ENCODE measurements at places on chromosomes 6 and 20.

DNA sequence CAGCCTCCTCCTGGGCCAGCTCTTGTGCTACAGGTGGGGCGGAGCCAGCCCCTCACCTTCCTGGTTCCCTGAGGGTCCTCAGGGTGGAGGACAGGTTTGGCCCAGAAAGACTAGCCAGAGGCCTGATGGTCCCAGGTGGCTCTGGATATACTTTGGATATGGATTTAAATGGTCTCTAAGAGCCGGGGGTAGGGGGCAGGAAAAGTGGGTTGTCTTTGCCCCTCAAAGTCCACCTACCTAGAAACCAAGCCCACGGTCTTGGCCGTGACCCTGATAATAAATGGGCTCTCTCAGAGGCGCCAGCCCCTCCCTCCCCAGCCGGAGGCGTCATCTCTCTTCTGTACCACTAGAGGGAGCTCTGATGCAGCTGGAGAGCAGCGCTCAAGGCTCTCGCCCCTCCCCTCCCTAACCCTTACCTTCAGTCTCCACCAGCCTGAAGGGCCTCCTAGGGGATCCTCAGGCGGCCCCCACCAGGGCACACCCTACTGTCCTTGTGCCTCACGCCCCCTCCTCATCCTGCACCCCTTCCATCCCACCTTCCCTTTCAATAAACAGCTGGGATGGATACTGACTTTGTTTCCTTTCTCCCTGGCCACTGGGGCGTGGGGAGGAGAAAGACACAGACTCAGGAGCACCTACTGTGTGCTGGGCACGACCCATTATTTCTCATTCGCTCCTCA lies 7.5 kb downstream of the NRSN2 start:
- DNase-seq = peak; percentile 69

- DNase-seq = no peak
Observed at GRCh38 chr20:41540459-41540858, 77.7 kb downstream of the CHD6 start.

GRCh38 chr6:3222506-3223038 lies 4.9 kb downstream of the TUBB2B start:
- no peak for DNase-seq

DNA sequence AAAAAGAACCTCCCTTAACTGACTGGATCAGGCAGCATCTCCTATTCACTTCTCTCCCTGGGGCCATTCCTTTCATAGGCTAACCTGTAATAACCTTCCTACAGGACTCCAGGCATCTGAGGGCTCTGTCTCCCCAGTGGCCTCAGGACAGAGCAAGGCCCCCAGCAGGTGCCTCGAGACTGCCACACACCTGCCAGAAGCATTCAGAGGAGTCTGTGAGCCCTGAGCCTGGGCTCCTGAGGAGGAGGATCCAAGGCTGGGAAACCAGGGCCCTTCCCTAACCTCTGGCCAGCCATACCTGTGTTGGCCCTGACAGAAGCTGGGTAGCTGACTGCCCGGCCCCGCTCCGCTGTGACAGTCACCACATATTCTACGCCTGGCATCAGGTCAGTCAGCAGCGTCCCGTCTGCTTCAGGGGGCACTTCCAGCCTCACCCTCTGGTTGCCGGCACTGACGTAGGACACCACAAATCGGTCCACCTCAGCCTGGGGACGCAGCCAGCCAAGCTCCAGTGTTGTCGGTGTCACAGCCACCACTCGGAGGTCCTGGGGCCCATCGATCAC lies 20.6 kb downstream of the TNXB start:
- no peak for DNase-seq

GRCh38 chr6:83221889-83222479 lies 28.8 kb downstream of the RWDD2A start:
- no peak for DNase-seq

- no peak for DNase-seq
Observed at GRCh38 chr6:43579171-43579570, 3.2 kb downstream of the POLH start.

GRCh38 chr6:155077784-155078183 lies 82.7 kb downstream of the TIAM2 start:
- no peak for DNase-seq

DNA sequence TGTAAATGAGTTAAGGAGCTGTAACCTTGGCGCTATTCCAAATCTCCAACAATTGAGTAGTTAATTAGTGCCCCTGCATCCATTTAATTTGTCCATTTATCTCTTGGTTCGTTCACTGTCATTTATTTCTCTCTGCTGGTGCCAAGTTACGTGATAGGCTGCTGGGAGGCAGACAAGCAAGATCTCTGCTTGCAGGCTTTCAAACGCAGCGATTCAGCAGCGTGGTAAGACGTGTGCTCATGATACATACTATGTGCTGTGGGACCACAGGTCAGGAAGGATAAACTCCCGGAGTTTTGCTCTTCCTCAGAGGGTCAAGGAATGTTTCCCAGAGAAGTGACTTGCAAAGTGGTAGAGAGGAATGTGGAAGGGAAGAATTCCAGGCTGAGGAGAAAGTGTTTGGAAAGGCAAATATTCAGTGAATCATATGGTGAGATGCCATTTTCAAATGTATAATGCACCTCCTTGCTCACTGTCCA lies 46.4 kb downstream of the UTRN start:
- DNase-seq = no peak

GRCh38 chr6:47587493-47587892 lies 109.9 kb downstream of the CD2AP start:
- no peak for DNase-seq

- no peak for DNase-seq
Observed at GRCh38 chr6:48766349-48766748, 655.4 kb upstream of the PTCHD4 start.

GRCh38 chr6:34223381-34223955 lies 13.2 kb upstream of the HMGA1 start:
- no peak for DNase-seq

DNA sequence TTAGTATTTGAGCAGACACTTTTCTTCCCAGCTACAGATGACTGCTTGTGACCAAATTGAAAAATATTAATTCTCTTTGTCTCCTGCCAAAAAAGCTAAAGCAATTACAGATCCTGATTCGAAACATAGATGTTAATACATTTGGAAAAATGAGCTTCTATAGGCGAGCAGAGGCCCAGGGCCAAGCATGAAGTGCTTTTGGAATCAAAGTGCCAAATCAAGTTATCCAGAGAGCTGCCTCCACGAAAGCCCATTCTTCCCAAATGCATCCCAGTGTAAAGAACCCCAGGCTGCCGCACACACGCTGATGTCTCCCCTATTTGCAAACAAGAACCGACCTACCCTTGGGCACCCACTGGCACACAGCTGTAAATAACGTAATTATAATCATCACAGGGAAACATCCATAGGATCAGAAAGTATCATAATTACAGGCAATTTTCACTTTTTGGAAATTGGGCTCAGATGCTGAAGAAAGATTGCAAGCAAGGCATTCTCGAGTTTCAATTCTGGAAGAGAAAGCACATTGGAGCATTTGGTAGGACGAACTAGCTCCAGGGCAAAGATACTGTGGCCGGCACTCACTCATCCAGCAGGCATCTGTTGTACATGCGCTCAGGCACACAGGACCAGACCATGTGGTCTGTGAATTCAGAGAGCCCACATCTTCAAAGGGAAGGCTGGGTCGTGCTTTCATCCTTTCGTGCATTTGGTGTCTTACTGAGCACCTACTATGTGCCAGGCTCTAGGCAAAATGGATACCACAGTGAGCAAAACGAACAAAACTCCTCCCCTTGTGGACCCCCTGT lies 45.9 kb downstream of the BMP7 start:
- no peak for DNase-seq

- DNase-seq = no peak
Observed at GRCh38 chr6:130825772-130826441, 1.3 kb upstream of the SMLR1 start.
